Activated naive CD8-positive, alpha-beta T cell treated with anti-CD3 and anti-CD28 coated beads, Interleukin-2, amount 50 U/mL, for 16 hours (primary cell): ENCODE measurements at places on chromosomes 11 and 22.

- no peak for DNase-seq
Measured at GRCh38 chr11:87266751-87267150, 229.0 kb downstream of the TMEM135 start.

DNA sequence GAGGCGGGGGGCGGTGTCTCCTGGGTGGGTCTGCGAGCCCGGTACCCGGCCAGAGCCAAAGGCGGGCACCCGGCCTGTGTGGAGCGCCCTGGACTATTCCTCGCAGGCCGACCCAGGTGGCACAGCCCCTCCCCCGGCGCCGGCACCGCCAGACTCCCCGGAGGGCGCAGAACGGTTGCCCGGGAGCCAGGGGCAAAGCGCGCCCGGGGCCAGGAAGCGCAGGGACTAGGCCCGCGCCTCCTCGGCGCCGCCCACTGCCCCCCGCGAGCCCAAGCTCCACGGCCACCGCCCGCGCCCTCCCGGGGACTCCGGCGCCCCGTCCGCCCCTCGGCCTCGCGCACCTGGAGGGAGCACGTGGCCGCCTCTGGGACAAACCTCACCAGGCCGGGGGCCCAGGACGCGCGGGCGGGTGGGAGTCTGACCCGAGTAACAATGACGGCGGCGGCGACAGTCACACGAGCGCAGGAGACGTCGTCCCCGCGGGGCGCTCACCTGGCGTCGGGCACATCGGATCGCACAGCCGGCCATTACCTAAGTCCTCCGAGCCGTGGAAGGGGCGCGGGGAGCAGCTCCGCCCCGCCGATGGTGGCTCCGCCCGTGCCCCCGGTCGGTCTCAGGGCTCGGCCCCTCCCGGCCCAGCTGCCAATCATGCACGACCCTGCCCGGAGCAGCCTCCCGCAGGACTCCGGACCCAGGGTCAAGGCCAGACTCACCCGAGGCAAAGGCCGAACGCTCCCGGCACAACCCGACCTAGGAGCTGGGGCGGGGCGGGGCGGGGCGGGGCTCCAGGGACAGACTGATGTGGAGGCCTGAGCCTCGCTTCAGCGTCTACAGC is 7.4 kb downstream of the PLXNB2 start:
- no peak for DNase-seq

DNA sequence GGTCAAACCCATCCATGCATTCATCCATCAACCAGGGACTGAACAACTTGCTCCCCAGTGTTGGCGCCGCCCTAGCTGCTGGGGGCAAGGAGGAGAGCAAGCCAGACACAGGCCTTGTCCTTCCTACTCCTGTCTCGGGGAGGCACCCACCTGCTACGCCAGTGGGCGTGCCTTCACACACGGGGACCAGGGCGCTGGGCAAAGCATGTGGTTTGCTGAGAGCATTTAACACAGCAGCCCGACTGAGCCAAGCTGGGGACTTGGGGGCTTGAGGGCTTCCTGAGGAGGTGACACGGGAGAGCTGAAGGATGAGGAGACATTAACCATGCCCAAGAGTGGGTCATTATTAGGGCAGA is 30.6 kb downstream of the CACNA1I start:
- DNase-seq = no peak

- DNase-seq = no peak
Measured at GRCh38 chr11:43686207-43686606, 5.7 kb downstream of the HSD17B12 start.

- DNase-seq = no peak
Measured at GRCh38 chr11:5809905-5810795, 1.4 kb downstream of the OR52N2 start.

- no peak for DNase-seq
Measured at GRCh38 chr11:44266056-44266780, 43.7 kb downstream of the ALX4 start.

- no peak for DNase-seq
Measured at GRCh38 chr11:125114518-125114917, 3.1 kb upstream of the TMEM218 start.

- no peak for DNase-seq
Measured at GRCh38 chr11:104870910-104871309, 27.4 kb downstream of the CASP12 start.

DNA sequence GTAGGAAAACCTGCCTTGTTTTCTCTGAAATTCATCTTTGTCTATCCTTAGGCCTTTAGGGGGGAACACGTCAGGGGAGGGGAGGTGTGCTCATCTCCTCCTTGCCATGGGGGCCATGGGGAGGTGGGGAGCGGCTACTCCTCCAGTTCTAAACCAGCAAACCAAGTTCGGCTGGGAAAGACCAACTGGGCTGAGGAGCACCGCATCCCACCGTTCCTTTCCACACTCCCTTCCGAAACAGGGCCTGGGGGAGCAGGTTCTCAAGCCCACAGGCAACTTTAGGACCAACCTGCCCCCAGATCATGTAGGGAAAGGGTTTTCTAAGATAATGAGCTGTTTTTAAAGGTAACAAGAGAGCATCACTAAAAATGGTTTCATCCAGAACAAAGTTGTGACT is 77.5 kb upstream of the PITPNB start:
- no peak for DNase-seq

GRCh38 chr11:116788975-116789374 is 1.2 kb upstream of the ZPR1 start:
- DNase-seq = no peak

DNA sequence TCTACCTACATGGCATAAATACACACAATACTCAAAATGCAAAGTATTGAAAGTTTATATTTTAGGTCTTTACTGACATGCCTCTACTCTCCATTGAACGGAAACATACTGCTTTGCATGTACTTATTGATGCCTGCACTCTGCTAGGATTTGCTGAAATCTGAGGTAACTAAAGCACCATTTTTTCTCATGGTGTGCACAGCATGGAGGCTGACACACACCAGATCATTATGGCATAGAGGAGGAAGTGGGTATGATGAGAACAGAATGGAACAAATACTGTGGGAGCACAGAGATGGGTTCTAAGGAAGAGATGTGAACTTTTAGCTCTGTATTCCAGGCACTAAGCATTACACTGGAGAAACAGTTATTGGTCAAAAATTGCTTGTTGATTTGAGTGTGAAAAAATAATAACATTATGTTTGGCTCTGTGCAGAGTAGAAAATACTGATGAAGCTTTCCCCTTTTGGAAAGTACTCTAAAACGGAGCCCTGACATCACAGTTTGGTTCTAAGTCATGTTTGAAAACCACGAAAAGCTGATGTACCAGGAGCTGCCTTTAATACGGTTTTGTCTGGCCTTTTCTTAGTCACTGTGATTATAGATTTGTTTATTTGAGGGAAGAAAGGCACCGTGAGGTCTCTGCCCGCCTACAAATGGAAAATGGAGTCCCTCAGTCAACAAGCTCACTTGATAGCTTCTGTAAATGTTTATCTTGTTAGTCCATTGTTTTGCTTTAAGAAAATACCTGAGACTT is 5.6 kb downstream of the OR52R1 start:
- no peak for DNase-seq

DNA sequence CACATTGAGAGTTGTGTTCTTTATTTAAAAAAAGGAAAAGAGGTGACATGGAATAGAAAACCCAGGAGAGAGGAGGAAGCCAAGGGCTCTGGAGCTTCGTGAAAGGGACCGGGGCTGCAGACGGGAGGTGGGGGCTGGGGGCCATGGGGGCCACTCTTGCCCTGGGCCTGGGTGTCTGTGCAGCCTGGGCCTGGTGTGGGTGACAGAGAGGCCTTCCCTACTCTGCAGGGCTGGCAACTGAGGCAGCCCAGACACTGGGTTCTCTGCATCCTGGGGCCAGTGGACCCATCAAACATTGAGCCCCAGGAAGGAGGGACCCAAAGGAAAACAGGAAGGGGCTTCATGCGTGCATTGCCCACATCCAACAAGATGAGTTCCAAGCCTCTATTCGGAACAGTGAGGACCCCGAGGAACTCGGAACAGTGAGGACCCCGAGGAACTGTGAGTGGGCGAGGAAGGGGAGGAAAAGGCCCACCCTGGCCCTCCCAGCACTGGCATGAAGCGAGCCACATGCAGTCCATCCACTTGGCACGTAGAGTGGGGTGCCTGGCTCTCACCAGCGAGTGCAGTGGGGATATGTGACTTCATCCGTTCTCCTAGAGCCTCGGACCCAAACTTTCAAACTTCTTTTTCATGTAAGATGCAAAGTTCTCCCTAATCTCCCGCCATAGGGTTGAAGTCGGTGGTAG is 1121.6 kb downstream of the BRD1 start:
- DNase-seq = no peak

GRCh38 chr22:43470941-43471585 is 59.2 kb downstream of the MPPED1 start:
- DNase-seq = no peak

- no peak for DNase-seq
Measured at GRCh38 chr11:69511358-69512055, 30.0 kb downstream of the LINC01488 start.

- DNase-seq = no peak
Measured at GRCh38 chr11:121231576-121232278, 60.8 kb upstream of the SC5D start.
